ENCODE measurements at places on chromosomes 1 and 21.

- no peak for DNase-seq
Observed at GRCh38 chr1:161935264-161935663, 88.4 kb downstream of the OLFML2B start.

GRCh38 chr1:169853341-169853740 lies 40.4 kb downstream of the SCYL3 start:
- no peak for DNase-seq

GRCh38 chr1:70633004-70633403 lies 221.9 kb downstream of the CTH start:
- no peak for DNase-seq

GRCh38 chr1:214280386-214281020 lies 456 bp upstream of the SMYD2 start:
- peak; percentile 63 for DNase-seq

- no peak for DNase-seq
Observed at GRCh38 chr1:107379826-107380225, 239.0 kb downstream of the NTNG1 start.

DNA sequence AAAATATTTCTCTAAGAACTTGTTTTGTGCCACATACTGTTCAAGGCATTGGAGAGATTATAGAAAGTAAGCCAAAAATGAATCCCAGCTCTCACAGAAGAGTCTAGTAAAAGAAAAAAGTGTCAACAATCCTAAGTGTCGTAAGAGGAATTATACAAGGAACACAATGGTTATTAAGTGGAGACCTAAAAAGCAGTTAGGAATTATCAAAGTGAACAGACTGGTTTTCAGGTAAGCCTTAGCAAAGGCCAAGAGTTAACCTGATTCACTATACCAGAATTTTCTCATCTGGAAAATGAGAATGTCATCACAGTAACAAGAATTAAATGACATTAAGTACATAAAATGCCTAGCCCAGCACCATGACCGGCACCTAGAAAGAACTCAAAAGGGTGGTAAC lies 15.6 kb downstream of the SERBP1 start:
- DNase-seq, result no peak

GRCh38 chr1:162055062-162055461 lies 14.4 kb upstream of the NOS1AP start:
- no peak for DNase-seq

GRCh38 chr1:37682334-37682987 lies 9.9 kb upstream of the CDCA8 start:
- peak; percentile 58 for DNase-seq

GRCh38 chr1:32886828-32887414 lies 630 bp downstream of the HPCA start:
- no peak for DNase-seq

- DNase-seq, result no peak
Observed at GRCh38 chr1:94395231-94395630, 23.0 kb upstream of the ABCD3 start.

DNA sequence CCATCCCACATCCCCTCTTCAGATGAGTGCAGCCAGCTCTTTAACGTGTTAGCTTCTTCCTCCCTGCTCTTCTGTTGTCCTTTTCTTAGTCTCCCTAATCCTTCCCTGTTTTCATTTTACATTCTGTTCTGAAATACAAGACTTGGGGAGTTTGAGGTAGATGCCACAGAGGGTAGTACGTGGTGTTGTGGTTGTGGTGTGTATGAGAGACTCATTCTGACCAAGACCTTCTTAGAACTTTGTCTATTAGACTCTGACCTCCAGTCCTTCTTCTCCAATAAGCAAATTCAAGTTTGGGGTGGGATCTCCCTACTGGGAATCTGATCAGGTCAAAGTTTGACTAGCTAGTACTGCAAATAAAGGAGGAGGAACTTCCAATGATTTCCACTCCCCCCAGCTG lies 39.5 kb downstream of the CACNA1E start:
- DNase-seq, result no peak

GRCh38 chr1:224785622-224786021 lies 143.9 kb upstream of the DNAH14 start:
- DNase-seq, result no peak

DNA sequence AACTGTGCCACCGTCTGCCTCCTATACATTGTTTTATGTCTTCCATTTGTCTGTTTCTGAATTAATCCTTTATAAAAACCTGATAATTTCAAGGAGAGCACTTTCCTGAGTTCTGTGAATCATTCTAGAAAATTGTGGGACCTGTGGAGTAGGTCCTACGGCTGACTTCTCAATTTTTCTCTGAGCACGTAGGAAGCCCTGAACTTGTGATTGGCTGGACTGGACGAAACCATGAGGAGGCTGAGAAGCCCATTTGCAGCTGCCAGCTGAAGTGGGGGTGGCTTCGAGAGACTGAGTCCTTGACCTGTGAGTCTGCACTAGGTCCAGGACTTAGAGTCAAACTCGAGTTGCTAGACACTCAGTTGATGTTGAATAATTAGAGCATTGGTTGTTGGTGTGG lies 277.1 kb upstream of the NCAM2 start:
- DNase-seq, result no peak

DNA sequence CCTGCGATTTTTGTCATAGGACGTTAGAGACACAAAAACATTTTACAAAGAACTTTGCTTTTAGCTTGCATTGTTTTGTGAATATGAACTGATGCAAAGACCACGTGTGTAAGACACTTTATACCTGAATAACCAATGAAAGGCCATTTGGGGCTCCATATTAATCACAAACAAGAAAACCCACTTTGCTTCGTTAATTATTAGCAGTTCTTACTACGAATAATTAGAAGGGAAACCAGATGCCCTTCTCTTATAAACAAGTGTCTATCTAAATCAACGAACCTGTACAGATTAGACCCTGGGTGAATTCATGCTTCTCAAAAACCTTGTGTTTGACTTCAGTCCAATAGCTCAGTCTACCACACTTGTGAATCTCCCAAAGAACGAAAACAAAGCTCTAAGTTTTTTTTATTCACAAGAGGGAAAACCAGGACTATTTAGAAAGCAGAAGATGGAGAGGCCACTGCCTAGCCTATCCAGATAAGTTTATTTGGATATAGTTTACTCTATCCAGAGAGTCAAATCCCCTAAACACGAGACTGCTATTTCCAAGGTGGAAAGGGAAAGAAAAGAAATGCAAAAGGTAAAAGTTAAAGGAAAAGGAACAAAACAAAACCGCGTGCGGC lies 897 bp downstream of the CYYR1 start:
- DNase-seq, result no peak

Data from H9 (cell line).